ENCODE measurements at places on chromosomes 4 and X. TPM values are rescaled to one million over a fixed set of nuclear protein-coding genes. Genes with fewer than 3 reads are reported as not detected.

The LARP7 gene
- total RNA-seq: 41.7 TPM

- DNase-seq: no peak
- no peaks in the 10 kb centered on the region for H3K4me1 ChIP-seq
- H3K27me3 ChIP-seq: no peaks in the 10 kb centered on the region
- H3K4me3 ChIP-seq: no peak overlapping the region
Measured at GRCh38 chr4:69124941-69125340, 28.7 kb downstream of the UGT2B7 start.

DNA sequence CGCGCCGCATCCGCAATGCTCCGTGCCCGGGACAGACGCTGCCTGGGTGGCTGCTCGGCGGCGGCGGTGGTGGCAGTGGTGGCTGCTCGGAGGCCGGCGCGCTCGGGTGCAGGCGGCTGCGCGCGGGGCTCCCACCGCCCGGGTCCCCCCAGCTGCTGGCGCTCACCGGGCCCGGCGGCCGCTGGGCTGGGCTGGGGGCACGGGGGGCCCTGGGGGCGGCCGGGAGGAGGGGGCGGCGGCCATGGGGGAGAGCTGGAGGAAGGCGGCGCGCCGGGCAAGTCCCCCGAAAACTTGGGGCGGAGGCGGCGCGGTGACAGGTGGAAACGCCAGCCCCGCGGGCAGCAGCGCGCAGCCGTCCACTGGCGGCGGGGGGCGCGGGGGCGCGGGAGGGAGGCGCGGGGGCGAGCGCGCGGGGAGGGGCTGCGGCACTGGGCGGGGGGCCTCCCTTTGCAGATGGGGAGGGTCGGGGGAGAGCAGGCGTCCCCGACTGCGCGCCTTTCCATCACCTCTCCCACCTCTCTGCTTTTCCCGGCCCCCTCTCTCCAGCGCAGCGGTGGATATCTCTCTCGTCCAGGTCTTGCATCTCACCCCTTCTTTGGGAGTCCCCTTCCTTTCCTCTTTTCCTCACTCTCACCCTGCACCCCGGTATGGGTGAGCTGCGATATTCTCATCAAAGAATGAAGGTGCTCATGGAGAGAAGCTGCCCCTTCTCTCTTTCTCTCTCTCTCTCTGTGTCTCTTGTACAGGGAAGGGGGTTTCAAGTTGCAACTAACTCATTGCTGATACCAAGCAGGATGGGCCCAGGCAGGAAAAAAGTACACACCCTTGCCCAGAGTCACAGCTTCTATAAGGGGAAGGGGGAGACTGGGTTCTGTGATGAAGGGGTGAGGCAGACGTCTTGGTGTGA lies 83.7 kb upstream of the DHRSX start:
- no peaks in the 10 kb centered on the region for H3K36me3 ChIP-seq
- no peaks in the 10 kb centered on the region for H3K27me3 ChIP-seq
- H3K4me3 ChIP-seq: no peak overlapping the region
- peaks cover 10% of the 10 kb centered on the region for H3K4me1 ChIP-seq

- no peaks in the 10 kb centered on the region for H3K36me3 ChIP-seq
- H3K27ac ChIP-seq: no peak overlapping the region
- DNase-seq: no peak
- no peak overlapping the region for H3K4me3 ChIP-seq
- H3K27me3 ChIP-seq: no peaks in the 10 kb centered on the region
Measured at GRCh38 chr4:178752954-178753525, 1310.8 kb upstream of the AGA start.

Measured in testis (tissue), 5 donors.